Dermis blood vessel endothelial cell (primary cell): ENCODE measurements at places on chromosomes 11 and 22.

- no peak for DNase-seq
Measured at GRCh38 chr11:124817036-124817435, 16.8 kb upstream of the MSANTD2 start.

DNA sequence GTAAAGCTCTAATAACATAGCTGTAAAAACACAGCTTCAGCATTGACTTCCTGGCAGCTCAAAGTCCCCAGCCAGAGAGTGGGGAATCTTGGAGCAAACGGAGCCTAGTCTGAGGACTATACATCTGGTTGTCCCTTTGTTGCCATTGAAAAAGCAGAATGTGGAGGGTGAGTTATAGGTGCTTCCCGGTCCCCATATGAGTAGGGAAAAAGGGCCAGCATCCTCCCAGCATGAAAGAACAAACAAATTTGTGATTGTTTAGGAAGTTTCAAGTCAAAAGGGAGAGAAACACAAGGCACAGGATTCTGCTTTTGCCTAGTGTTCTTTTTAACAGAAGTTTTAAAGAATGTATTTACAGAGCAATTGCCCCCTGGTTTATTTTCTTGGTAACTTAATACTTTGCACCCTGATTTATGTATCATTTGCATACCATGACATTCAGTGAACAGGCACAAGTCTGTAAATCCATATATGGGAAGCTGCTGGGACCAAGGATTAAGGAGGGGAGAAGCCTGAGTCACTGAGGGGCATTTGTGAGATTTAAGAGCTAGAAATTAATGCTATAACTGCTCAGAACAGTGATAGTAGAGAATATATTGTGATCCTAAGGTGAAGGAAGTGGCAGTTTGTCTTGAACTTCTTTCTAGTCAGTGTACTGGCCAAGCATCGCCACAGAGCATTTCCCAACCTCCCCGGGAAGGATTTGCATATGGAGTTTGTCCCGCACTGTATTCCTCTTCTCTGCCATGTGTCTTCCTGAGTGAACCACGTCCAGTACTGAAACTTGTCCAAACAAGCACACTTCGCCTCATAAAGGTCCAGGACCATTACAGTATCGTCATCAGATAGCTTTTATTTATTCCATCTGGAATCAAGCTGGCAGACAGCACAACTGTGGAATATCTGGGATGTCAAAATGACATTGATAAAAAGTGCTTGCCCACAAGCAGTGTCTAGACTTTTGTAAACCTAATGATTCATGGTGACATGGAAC lies 103.0 kb downstream of the DBX1 start:
- DNase-seq: no peak

GRCh38 chr22:46394622-46395021 lies 59.1 kb downstream of the TRMU start:
- DNase-seq: no peak

- DNase-seq: no peak
Measured at GRCh38 chr11:74521666-74522252, 28.2 kb upstream of the LIPT2 start.

GRCh38 chr11:128235426-128235825 lies 351.9 kb downstream of the ETS1 start:
- DNase-seq: peak; percentile 30

GRCh38 chr22:32204040-32204855 lies 625 bp downstream of the RFPL2 start:
- DNase-seq: no peak

- no peak for DNase-seq
Measured at GRCh38 chr11:129447654-129448239, 72.1 kb downstream of the BARX2 start.

DNA sequence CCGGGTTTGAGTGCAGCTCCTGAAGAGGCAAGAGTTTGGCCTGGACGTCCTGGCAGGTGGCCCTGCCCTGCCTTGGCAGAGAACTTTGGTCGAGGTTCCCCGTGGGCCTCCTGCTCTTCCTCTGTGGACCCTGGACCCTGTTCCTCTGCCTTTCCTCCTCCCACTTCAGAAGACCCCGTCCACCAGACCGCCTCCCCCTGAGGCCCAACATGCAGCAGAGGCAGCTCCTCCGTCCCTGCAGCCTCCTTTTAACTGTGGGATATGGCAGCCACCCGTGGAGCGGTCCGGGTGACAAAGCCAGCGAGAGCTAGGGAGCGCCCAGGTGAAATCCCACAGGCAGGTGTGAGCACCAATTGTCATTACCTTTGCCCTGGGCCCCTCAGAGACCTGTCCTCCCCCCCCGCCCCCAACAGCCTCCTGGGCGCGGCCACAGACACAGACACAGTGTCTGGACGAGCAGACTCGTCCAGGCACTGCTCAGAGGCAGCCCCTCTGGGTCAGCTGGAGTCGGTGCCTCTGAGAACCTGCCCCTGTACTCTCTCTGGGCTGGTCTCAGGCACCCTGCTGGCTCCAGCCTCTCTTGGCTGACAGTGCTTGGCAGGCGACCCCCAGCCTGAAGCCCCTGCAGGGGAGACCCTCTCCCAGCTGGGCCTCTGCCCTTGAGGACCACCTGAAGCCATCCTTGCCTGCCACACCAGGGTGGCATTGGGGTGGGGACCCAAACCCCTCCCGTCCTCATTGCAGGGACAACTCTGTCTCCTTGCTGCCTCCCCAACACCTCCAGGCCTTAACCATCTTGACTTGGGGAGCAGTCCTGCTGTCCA lies 4.1 kb upstream of the PTDSS2 start:
- DNase-seq: no peak

DNA sequence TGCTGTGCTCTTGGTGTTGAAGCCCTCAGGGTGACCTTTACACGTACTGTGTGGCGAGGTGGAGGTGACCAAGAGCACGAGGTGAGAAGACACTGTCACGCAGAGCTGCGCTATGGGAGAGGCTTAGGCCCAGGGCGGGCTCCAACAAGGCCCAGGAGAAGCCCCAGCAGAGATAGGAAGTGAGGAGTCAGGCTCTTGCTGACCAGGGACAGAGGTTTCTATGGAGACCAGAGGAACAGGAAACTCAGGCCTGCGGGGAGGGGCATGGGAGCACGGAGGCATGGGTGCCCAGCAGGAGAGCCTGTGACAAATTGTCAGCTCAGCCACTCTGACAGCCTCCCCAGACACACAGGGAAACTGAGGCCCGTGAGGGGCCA lies 15.8 kb downstream of the DGKZ start:
- DNase-seq: peak; percentile 93

DNA sequence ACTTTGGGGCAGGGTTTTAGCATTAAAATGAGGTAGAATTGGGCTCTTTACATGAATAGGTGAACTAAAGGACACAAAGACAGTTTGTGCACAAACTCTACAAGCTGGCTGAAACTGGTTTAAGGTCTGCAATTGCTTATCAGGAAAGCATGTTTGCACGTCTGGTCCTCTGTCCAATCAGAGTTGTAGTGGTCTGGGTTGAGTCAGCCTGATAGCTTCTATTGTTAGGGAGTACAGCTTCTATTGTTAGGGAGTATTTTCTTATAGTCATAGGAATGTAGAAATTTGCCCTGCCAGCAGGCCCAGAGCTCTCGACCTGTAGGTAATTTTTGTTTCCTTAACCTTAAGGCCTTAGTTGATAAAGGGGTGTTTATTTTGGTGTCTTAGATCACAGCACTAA lies 1422.4 kb downstream of the LRRC4C start:
- DNase-seq: no peak

DNA sequence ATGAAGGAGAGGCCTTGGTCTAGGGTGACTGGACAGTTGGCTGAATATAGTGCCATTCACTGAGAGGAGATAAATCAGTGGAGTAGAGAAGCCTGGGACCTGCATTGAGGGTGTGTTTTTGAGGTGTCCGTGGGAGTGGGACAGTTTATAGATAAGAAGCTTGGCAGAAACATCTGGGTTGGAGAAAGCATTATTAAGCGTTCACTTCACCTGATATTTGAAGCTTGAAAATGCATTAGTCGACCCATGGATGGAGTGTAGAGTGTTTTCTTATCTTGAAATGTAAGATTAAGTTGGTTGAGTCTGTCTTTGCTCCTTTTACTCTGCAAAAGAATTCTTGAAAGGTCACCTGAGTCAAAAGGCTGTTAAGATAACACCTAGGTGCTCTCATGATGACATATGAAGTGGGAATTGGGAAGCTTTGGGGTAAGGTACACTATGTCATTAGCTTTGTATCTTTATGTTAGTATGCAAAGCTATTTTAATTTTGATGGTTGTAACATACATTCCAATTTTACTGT lies 160.7 kb downstream of the ARHGAP42 start:
- DNase-seq: no peak

- no peak for DNase-seq
Measured at GRCh38 chr11:128518493-128519207, 68.7 kb downstream of the ETS1 start.

GRCh38 chr11:65420506-65420905 lies 2.1 kb upstream of the NEAT1 start:
- DNase-seq: no peak

- no peak for DNase-seq
Measured at GRCh38 chr11:46332568-46333393, 14.5 kb upstream of the DGKZ start.

DNA sequence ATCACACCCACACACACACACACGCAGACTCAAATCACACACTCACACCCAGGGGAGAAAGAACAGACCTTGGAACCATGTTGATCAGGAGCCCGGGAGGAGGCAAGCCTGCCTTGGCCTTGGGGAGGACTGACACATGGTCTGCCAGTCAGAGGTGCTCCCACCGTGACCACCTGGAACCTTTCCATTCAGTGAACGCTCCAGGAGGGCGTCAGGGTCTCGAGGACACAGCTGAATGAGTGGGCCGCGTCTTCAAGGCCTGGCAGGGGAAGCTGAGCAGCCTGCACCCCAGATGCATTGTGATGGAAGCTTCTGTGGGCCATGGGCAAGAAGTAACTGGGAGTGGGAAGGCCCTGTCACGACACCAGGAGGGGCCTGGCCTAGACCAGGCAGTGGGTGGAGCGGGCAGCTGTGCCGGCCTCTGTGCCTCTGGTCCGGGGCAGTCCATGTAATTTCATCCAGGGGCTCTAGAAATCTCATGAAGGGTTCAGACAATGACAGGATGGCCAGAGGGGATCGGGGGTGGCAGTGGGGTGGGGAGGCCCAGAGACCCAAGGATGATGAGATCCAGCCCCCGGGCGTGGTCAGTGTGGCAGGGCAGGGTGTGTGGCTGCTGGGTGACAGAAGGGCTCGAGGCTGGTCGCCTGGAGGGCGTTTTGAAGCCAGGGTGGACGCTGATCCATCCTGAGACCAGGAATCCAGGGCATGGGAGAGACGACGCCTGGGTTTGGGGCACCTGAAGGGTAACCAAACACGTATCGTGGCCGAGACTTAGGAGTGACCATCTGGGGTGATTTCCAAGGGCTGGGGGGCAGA lies 53.7 kb downstream of the IGF2 start:
- no peak for DNase-seq

GRCh38 chr11:67099831-67100324 lies 19.2 kb upstream of the KDM2A start:
- DNase-seq: no peak

GRCh38 chr22:32674925-32675825 lies 126.3 kb upstream of the TIMP3 start:
- no peak for DNase-seq

DNA sequence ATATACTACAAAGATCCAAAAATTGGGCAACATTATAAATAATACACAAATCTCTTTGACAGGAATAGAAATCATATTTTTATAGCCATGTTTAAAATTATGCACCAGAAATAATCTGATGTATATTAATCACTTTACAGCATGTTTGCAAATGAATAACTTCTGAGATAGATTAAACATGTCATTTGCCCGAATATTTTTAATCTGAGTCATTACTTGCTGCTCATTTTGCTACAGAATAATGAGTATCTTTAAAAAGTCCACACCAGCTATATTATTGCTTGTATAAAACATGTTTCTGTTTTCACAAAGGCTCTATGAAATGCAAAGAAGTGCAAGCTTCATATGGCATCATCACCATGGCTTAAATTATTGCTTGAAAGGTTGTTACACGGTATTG lies 336.8 kb downstream of the GUCY1A2 start:
- no peak for DNase-seq

DNA sequence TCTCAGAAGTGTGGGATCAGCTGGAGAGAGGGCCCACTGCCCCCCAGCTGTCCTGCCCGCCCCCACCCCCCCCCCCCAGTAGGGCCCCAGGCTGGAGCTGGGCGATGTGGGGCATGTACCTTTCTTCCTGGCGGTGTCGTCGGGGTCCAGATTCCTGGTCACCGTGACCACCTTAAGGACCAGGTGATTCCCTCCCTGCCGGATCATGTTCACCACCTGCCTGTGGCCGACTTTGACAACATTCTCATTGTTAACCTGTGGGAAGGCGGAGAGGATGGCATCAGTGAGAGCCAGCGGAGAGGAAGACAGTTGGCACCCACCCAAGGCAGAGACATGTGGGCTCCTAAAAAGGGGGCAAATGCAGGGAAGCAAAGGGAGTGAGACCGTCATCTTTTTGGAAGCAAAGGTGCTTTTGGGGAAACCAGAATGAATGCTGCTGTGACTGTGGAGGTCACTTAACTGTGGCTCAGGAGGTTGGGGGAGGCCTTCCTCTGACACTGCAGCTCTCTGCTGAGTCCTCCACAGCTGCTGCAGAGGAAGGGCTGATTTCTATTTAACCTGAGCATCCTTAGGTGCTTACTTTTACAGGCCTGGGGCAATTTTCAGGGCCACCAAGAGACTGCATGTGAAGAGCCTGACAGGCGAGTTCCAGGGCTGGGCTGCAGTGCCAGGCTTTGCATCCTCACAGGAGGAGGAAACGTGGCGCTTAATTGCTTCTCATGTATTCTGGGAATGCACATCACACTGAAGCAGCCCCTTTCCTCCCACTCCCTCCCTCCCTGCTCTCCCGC lies 104.5 kb downstream of the CTTN start:
- DNase-seq: no peak

GRCh38 chr11:61556621-61557020 lies 24.3 kb downstream of the SYT7 start:
- no peak for DNase-seq

GRCh38 chr11:20027556-20028013 lies 132.7 kb downstream of the DBX1 start:
- no peak for DNase-seq

DNA sequence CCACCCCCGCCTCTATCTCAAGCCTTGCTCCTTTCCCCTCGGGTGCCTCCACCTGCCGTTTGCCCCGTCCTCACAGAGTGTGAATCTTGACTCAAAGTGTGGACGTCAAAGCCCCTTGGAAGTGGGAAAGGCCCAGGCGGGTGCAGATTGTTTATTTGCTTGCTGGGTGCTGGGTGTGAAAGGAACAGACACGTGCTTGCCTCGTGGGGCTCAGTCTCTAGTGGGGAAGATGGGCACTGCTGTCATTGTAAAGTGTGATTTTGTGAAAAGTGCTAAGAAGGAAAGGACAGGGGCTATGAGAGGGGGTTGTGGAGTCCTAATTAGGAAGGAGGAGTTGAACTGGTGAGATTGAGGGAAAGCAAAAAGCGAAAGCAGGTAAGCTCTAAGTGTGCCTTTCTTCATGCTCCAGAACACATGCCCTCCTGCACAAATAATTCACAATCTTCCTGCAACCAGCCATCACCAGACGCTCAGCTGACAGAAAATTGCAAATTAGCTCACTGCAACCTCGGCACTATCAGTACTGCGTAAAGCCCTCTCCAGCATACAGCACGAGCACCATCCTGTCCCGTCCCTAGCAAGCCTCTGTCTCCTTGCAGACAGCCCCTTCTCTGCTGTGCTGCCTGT lies 9.7 kb upstream of the GCAT start:
- DNase-seq: no peak

- no peak for DNase-seq
Measured at GRCh38 chr11:102361086-102362031, 14.3 kb downstream of the BIRC2 start.
